ENCODE measurements at places on chromosomes 11 and 22. TPM values are rescaled to one million over a fixed set of nuclear protein-coding genes. Genes with fewer than 3 reads are reported as not detected.

GRCh38 chr11:57899378-57899777 lies 124.3 kb upstream of the OR9Q1 start:
- H3K27ac ChIP-seq, result no peak overlapping the region
- peaks cover 10% of the 10 kb centered on the region for H3K27me3 ChIP-seq
- DNase-seq, result no peak
- H3K4me1 ChIP-seq, result peaks cover 8% of the 10 kb centered on the region
- H3K4me3 ChIP-seq, result no peak overlapping the region

- peaks cover 16% of the 10 kb centered on the region for H3K27me3 ChIP-seq
- no peak for DNase-seq
- no peak overlapping the region for H3K27ac ChIP-seq
- no peaks in the 10 kb centered on the region for H3K36me3 ChIP-seq
Measured at GRCh38 chr11:70559516-70559915, 161.2 kb downstream of the CTTN start.

KBTBD3 gene
- total RNA-seq, result 16.8 TPM

IL18 gene
- 0.35 TPM for total RNA-seq

- no peaks in the 10 kb centered on the region for H3K4me1 ChIP-seq
- H3K4me3 ChIP-seq, result no peak overlapping the region
- H3K27ac ChIP-seq, result no peak overlapping the region
- no peak for DNase-seq
- no peaks in the 10 kb centered on the region for H3K36me3 ChIP-seq
Measured at GRCh38 chr11:83522911-83523310, 236.7 kb upstream of the CCDC90B start.

DNA sequence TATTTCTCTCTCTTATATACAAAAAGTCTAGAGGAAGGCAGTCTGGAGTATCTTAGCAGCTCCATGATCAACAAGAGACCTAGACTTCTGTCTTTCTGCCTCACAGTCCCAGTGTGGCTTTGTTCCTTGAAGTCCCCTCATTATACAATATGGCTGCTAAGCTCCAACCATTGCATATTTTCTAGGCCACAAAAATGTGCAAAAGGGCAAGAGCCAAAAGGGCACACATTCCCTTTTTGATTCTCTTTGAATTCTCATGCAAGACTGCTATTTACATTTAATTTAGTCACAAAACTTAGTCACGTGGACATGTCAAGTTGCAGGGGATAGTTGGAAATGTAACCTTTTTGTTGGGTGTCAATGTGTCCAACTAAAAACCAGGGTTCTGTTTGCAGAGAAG lies 64.2 kb upstream of the OLFML1 start:
- peaks cover 15% of the 10 kb centered on the region for H3K4me1 ChIP-seq
- H3K36me3 ChIP-seq, result no peaks in the 10 kb centered on the region
- no peaks in the 10 kb centered on the region for H3K27me3 ChIP-seq
- no peak for DNase-seq

DKK3 gene
- total RNA-seq, result 0.19 TPM

DNA sequence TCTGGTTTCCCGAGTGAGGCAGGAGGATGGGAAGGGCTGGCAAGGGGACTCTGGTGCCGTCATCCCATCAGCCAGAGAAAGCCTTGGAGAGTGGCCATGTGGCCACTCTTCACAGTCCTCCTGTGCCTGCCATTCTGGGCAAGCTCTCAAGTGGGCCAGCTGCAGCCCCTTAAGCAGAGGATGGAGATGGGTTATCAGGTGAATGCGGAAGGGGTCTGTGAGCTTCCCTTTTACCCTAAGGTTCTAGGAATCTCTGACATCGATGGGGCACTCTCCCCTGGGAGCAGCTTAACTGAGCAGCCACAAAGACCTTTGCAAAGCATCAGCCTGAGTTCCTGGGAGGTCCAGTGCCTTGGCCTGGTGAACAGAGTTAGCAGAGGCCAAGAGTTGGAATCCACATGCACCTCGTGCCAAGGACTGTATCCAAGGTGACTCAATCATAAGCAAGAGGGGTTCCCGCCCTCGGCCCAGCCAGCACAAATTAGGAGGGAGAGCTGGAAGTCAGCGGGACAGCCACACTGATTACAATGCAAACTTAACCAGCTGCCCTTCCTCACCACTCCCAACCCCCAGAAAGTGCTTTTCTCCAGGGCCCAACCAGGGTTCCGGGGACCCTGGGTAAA lies 193.6 kb downstream of the BUD13 start:
- H3K4me3 ChIP-seq, result no peak overlapping the region
- H3K36me3 ChIP-seq, result no peaks in the 10 kb centered on the region
- H3K4me1 ChIP-seq, result no peaks in the 10 kb centered on the region
- peaks cover 58% of the 10 kb centered on the region for H3K27me3 ChIP-seq
- DNase-seq, result no peak

- no peak overlapping the region for H3K4me3 ChIP-seq
- DNase-seq, result no peak
- H3K27ac ChIP-seq, result no peak overlapping the region
- H3K4me1 ChIP-seq, result no peaks in the 10 kb centered on the region
- H3K27me3 ChIP-seq, result no peaks in the 10 kb centered on the region
- H3K36me3 ChIP-seq, result peaks cover 5% of the 10 kb centered on the region
Measured at GRCh38 chr11:10519630-10520029, 21.4 kb downstream of the RNF141 start.

PRR33 gene
- total RNA-seq, result not detected

GRCh38 chr11:69078930-69079605 lies 30.3 kb downstream of the TPCN2 start:
- no peak overlapping the region for H3K27ac ChIP-seq
- no peak overlapping the region for H3K4me3 ChIP-seq
- no peaks in the 10 kb centered on the region for H3K27me3 ChIP-seq
- DNase-seq, result no peak
- peaks cover 7% of the 10 kb centered on the region for H3K4me1 ChIP-seq

SLC17A6 gene
- not detected for total RNA-seq

DNA sequence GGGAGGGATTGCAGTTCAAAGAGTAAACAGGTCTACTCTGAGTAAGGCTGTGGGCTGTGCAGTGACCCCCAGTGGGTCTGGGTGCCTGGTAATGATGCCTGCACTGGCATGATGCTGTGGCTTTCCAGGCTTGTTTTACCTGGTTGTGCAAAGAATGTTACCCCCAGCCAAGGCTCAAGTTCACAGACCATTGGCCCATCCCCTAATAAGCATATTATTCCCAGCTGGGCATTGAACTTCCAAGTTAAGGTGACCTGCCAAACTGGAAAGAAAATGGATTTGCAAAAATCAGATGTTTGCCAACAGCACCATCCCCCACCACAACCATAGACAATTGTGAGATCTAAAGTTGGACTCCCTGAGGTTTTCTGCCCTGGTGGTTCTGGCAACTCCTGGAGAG lies 7.9 kb upstream of the EHF start:
- H3K27ac ChIP-seq, result no peak overlapping the region
- no peaks in the 10 kb centered on the region for H3K36me3 ChIP-seq

SLC22A8 gene
- total RNA-seq, result not detected

DNA sequence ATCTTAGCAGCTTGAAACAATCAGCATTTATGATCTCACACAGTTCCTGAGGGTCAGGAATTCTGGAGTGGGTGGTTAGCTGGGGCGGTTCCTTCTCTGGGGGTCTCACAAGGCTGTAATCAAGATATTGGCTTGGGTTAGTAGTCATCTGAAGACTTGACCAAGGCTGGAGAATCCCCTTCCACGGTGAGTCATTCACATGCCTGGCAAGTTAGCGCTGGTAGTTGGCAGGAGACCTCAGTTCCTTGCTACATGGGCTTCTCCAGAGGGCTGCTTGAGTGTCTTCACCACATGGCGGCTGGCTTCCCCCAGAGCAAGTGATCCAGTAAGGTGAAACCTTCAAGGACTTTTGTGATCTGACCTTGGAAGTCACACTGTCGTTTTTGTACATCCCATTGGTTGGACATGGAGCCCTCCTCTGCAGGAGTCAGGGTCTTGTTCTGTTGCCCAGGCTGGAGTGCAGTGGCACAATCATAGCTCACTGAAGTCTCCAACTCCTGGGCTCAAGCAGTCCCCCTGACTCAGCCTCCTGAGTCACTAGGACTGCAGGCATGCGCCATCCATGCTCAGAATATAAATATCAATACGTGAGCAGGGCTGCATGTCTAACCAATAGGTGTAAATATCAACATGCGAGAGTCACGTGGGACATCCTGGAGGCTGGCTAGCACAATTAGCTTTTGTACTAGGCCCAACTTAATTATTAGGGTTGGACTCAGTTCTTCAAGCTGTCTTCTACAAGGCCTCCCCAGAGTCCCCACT lies 7.2 kb upstream of the NIPSNAP1 start:
- H3K36me3 ChIP-seq, result no peaks in the 10 kb centered on the region
- no peak overlapping the region for H3K27ac ChIP-seq
- no peaks in the 10 kb centered on the region for H3K27me3 ChIP-seq
- no peak for DNase-seq

Measured in activated T-cell treated with anti-CD3 and anti-CD28 coated beads, Interleukin-2, amount 50 U/mL, for 72 hours (primary cell).